ENCODE measurements at places on chromosomes 11 and 22.

DNA sequence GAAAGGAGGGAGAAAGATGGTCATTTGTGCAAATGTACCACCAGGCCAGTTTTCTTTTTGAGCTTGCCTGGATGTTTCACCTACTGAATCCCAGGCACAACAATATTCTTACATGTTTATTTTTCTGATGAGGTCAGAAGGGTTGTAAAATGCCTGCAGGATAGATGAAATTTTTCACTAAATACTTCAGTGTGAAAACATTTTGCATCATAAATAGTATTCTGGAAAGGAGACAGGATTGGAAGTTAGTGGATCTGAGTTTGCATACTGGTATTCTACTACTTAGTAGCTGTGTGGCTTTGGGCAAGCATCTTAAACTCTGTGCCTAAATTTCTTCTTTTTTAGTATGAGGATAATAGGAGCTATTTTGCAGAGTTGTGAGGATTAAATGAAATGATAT is 24.8 kb downstream of the RNF169 start:
- no peak for DNase-seq

- peak; percentile 20 for DNase-seq
Measured at GRCh38 chr11:112797648-112798293, 163.4 kb upstream of the NCAM1 start.

- DNase-seq: no peak
Measured at GRCh38 chr11:100741866-100742625, 55.0 kb downstream of the ARHGAP42 start.

DNA sequence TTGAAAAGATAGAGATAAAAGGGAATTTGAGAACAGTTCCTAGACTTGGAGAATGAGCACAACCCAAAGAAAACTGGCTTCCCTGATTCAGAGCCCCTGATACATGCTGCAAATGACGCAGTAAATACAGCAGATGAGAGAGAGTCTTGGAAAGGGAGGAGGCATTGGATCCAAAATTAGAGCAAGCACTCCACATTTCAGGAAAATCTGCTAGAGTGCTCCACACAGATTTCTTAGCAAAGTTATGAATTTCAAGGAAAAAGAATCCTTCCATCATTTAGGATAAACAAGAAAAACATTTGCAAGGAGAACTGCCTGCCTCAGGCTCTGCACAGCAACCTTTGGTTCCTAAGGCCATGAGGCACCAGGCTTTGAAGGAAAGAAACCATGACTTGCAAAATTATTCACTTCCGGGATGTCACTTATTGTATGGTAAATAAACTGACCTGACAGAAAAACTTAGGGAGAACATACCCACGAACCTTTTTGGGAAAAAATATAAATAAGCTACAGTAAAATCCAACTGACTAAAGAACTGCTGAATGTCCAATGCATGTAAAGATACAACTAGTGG is 89.8 kb upstream of the RTL6 start:
- no peak for DNase-seq

DNA sequence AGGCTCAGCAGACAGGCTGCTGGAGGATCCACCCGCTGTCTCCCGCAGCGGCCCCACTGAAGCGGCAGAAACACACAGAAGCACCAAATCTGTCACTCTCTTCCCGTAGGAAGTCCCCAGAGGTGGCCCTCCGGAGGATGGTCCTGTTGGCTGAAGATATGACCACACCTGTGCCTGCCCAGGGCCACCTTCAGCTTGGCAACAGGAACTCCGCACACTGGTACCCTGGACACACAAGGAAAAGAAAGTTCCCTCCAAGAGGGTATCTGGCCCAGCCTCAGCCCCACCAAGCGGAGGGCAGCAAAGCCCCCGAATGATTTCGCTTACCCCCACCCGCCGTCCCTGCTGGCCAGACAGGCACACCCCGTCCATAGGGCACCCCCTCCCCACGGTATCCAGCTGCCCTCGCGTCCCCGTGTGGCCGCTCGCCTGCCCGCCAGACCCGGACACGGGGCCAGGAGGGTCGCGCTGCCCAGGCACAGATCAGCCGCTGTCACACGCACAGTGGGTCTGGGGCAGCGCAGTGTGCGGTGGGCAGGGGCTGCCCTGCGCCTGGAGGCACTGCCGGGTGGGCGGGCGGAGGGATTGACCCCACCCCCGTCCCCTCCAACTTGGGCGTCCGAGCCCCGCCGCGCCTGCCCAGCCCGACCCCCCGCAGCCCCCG is 7.0 kb downstream of the RASSF7 start:
- DNase-seq: no peak

GRCh38 chr11:109762546-109762945 is 330.6 kb upstream of the ZC3H12C start:
- no peak for DNase-seq

DNA sequence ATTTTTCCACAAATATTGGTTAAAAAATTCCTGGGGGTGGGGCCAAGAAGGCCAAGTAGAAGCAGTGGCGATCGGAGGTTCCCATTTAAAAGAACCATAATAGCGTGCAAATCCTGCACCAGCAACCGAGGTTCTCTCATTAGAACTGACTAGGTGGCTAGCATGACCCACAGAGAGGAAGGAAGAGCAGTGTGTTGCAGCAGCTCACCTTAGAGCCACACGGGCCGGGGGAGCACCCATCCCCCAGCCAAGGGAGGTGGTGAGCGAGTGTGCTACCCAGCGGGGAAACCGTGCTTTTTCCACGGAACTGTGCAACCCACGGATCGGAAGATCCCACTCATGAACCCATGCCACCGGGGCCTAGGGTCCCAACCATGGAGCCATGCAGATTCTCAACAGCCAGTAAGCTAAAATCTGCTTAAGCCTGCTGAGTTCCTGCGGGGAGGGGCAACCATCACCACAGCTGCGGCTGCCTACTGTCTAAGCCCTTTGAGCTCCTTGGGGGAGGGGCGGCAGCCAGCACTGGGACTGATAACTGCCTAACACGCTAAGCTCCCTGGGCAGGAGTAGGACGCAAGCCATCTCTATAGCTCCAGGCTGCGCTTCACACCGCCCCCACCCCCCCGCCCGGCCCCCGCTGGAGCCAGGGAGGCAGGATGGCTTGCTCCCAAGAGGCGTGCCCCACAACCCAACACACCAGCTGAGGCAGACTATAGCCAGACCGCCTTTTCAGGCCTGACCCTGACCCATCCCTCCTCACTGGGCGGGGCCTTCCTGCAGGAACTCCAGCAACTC is 21.0 kb upstream of the HTATIP2 start:
- DNase-seq: no peak

GRCh38 chr11:35050541-35050995 is 88.4 kb upstream of the CD44 start:
- no peak for DNase-seq

GRCh38 chr11:26742966-26743365 is 21.1 kb upstream of the SLC5A12 start:
- no peak for DNase-seq

DNA sequence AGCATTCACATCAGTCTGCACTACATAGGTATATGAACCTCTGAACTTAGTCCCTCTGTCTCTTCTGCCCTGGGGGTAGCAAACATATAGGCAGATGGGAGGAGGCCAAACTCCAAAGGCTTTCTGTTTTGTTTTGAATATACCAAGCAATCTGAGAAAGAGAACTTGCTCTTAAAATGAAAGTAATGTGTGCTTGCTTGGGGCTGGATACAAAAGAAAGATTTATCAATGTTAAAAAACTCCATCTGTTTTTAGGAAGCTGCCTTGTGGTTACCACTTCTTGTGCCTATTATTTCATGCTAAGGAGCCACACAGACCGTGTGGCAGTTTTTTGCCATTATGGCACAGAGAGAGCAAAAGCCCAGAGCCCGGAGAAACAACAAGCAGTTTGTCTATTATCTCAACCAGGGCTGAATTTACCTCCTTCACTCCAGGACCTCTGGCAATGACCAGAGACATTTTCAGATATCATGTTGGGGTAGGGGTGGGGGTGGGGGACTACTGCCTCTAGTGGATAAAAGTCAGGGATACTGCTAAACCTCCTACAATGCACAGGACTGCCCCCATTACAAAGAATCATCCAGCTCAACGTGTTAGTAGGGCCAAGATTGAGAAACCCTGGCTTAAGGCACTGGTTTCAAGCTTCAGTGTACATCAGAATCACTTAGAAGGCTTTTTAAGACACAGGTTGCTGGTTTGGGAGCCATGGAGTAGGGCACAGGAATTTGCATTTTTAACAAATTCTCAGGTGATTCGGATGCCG is 124.2 kb downstream of the APIP start:
- DNase-seq: no peak

DNA sequence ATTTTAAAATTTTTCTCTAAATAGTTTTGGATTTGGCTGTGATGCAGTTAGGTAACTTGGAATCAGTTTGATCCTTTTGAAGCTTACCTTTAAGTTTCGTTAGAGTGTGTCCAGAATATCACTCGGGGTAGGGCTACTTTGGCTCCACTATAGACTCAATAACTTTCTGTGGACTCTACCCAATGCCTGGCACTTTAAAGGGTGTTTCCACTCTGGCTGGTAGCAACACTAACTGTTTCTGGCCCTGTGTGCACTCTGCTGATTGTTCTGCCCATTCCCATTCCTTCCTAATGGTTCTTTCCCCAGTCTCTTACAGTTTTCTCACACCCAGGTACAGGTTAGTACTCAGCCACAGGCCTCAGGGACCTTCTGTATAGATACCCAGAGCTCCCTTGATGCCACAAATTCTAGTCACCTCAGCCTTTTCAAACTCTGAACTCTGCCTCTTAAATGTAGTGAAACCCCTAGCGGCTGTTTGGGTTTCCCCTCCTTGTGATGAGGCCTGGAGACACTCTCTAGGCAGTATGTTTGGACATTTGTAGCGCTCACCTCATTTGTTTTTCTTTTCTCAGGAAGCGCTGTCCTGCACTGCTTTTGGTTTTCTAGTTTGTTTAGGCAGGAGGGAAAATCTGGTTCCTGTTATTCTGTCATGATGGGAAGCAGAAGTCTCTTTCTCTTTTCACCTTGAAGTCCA is 16.8 kb downstream of the CUL5 start:
- no peak for DNase-seq

DNA sequence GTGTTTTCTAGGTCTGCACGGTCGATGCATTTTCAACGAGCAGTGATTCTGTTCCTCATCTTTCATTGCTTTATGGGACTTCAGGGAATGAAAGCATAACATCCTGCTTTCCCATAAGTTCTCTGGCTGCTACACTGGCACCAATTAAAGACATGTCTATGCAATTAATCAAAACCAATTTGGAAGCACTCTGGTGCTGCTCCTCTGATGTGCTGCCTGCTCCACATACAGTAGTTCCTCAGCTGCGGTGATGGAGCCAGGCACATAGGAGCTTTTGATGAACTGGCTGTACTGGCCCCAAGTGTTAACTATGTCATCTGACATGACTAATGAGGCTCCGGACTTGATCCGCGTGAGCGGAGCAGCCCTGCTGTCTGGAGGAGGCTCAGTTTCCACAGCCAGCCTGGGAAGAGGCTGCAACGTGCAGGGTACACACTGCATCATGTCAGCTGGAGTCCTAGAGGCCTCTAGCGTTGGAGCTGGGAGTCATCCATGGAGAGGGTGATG is 29.8 kb downstream of the GVQW3 start:
- DNase-seq: no peak

GRCh38 chr11:70528046-70528793 is 129.9 kb downstream of the CTTN start:
- no peak for DNase-seq

DNA sequence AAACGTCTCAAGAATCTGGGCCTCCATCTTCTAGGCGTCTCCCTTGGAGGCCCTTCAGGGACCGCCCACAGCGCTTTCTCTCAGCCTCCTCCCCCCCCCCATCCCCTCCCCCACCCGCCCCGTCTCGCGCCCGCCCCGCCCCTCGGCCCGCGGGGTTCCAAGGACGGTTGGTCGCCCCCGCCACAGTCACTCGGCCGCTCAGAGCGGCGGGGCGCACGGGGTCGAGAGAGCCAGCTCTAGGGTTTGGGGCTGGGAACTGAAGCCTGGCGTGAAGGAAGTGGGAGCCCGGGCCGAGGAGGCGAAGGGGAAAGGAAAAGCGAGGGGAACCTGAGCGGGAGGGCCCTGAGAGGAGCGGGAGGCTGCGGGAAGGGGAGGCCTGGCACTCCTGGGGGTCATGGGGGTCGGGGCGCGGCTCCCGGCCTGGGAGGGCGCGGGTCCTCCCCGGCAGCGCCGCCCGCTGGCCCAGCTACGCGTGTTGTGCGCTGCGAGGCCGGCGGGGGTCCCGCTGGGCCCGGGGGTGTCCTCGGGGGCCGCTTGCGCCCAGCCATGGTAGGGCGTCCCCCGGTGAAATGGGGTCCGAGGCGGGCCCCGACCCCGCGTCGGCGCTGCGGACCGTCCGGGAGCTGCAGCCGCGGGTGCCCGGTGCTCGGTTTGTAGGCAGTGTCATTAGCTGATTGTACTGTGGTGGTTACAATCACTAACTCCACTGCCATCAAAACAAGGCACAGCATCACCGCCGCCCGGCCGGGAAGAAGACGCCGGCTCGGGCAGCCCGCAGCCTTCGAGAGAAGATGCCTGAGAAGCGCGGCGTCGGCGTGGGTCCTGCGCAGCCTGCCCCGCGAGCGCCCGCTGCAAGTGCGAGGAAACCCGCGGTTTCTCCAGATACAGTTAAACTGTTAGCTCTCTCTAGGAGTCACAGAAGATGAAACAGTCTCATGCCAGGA is at the start of gene BTG4:
BTG4 (minus strand) TSS at position 91 of the 944 bp plus-strand sequence. CDS start 13,610 bp downstream, outside the sequence.
- DNase-seq: no peak

- DNase-seq: no peak
Measured at GRCh38 chr11:70109903-70110302, 31.8 kb downstream of the ANO1 start.

- no peak for DNase-seq
Measured at GRCh38 chr11:106765469-106766258, 252.6 kb downstream of the GUCY1A2 start.

- DNase-seq: no peak
Measured at GRCh38 chr11:19907839-19908238, 195.2 kb downstream of the NAV2 start.

All from SW 1271 (cell line).